ENCODE measurements at places on chromosomes 2 and 18.

GRCh38 chr2:116545286-116546068 is 1269.0 kb upstream of the DDX18 start:
- DNase-seq, result no peak

GRCh38 chr2:225598897-225599296 is 199.4 kb downstream of the NYAP2 start:
- no peak for DNase-seq

DNA sequence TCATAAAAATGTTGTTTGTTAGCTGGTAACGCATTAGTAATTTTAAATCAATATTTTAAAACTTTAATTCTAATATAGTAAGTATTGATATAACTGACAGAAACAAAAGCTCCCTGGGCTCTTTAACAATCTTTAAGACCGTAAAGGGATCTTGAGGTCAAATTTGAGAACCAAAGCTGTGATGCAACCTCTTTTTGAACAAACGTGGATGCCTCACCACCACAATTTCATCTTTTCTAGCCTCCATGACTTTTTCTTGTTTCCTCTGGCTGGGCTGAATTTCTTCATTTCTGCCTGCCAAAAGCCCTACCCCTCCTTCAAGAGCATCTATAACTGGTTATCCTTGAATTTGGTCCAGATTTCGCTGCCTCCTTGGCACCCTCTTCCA is 563 bp upstream of the POLE4 start:
- no peak for DNase-seq

DNA sequence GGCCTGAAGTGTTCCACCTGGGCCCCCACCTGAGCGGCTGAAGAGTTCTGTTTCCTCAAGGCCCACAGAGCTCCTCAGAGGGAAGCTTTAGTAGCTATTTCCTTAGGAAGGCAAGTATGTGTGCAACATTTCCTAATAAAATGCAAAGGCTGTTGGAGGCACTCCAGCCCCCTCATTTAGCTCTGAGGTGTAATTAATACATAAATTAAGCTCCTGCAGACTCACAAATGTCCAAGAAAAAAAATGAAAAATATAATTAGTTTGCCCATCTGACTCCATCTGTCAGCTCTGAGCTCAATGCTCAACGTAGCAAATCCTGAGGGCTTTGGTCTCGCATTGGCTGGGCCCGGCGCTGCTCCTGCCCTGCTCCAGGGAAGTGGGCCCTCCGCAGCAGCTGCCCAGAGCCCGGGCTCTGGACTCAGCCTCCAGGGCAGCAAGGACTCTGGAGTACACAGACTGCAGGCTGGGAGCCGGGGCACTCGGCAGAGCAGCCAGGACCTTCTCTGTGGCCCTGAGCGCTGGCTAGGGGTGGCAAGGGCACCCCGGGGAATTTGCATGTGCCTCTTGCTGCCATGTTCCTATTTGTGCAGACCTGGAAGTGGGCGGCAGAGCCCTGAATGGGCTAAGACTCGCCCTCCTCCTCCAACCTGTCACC is 23.4 kb upstream of the C1QL2 start:
- DNase-seq, result no peak

DNA sequence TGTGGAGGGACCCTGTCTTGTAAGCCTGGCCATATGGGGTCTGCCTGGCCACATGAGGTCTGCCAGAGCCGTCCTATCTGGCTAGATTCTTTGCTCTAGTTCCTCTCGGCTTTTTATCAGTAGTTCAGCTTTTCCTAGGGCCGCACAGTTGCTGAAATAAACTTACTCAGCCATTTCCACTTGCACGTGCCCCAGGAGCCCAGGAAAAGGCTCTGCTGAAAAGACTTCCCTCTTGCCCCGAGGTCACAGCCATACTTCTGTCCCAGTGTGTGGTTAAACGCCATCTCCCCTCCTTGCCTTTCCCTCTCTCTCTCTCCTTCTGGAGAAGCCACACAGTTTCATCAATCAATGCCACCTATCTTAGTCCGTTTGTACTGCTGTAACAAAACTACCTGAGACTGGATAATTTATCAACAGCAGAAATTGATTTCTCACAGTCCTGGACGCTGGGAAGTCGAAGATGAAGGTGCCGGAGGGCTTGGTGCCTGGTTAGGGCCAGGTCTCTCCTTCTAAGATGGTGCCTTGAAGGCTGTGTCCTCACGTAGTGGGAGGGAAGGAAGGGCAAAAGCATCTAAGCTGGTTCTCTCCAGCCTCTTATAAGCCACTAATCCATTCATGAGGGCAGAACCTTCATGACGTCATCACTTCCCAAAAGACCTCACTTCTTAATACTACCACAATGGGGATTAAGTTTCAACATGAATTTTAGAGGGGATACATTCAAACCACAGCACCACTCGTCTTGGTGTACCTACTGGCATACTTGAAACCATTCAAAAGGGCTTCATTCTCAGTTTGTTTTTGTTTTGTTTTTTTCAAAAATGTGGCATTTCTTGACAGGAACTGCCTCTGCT is 11.2 kb upstream of the GALM start:
- no peak for DNase-seq

GRCh38 chr18:28256166-28256565 is 79.2 kb upstream of the CDH2 start:
- DNase-seq, result no peak

DNA sequence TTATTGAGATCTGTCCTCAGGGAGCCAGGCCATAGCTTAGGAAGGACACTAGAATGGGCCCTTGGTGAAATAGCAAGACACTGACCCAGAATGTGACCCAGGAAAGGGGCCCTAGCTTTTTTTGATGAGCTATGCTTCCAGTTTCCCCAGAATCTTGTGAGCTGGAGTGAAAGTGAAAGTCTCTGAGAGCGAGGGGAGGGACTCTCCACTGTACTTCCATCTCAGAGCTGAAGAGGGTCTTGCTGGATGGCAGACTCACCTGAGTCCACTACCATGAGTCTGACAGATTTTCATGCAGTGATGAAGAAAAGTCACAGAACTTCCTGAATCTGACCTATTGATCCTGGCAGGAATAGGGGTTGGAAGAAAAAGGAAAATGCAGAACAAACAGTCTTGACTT is 3.1 kb downstream of the ARHGAP25 start:
- DNase-seq, result no peak

- DNase-seq, result no peak
Observed at GRCh38 chr2:226652369-226652768, 147.3 kb downstream of the IRS1 start.

- no peak for DNase-seq
Observed at GRCh38 chr2:152054593-152054992, 44.3 kb downstream of the CACNB4 start.

DNA sequence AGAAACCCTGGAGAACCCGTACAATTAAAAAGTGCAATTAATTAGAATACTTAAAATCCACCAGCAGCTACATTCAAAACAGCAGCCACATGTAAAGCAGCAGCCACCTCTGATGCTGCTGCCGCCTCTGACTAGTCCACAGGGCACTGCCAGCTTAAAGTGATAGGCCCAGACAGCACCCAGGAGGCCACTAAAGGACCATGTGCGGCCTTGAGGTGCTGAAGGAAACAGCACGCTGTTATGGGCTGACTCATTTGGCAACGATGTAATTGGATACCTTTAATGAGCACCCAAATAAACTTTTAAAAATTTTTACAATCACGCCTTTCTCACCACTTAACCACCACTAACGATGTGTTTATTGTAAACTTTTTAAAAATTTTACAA is 209.3 kb upstream of the NCKAP5 start:
- no peak for DNase-seq

GRCh38 chr2:8752385-8752784 is 70.5 kb downstream of the ID2 start:
- DNase-seq, result no peak

DNA sequence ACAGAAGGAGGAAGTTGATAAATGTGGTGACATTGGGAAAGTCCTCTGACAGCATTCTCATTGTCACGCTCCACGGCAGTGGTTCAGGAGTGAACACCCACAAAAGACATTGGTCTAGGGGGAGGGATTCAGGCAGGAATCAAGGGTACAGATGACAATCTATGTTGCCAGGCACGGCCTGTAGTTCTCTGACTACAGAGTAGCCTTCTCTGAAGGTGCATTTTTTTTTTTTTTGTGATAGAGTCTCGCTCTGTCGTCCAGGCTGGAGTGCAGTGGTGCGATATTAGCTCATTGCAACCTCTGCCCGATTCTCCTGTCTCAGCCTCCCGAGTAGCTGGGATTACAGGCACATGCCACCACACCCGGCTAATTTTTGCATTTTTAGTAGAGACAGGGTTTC is 7.4 kb upstream of the MOB1A start:
- no peak for DNase-seq

- no peak for DNase-seq
Observed at GRCh38 chr18:22345718-22346117, 72.0 kb downstream of the CTAGE1 start.

DNA sequence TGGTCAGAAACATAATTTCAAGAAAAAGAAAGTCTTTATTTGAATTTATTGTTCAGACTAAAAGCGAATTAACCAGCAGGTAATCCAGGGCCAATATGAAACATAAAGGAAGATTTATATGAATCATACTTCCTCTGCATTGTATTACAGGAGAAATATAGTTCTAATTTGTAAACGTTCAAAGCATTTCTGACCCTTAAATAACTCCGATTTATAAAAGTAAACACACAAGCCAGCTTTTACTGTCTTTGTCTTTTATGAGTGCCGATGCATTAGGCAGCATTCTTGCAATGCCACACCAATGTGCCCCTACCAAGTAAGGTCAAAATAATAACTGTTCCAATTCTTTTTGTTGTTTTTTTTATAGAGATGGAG is 118.8 kb upstream of the RBBP8 start:
- DNase-seq, result no peak

DNA sequence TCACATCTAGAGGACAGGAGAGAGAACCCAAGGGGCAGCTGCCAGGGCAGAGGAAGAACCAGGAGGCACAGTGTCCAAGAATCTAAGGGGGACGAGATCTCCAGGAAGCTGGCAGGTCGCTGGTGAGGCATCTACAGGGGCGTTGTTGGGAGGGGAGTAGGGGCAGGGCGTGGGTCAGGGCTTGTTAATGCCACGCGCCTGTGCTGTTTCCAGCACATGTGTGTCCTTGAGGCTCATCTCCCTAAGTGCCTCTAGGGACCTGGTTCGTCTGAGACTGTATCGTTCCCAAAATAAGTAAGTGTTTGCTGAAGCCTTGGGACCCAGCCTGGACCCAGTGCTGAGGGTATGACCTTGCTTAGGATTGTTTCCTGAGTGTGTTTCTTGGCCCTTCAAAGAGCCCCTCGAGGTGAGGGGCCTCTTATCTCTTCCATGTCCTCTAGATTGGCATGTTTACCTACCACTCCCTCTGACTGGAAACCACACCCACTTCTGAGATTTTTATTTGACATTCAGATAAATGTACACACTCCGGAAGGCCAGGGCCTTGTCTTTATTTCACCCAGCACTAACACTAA is 22.2 kb downstream of the HK2 start:
- no peak for DNase-seq

GRCh38 chr2:232578626-232579025 is 28.1 kb downstream of the EIF4E2 start:
- no peak for DNase-seq

DNA sequence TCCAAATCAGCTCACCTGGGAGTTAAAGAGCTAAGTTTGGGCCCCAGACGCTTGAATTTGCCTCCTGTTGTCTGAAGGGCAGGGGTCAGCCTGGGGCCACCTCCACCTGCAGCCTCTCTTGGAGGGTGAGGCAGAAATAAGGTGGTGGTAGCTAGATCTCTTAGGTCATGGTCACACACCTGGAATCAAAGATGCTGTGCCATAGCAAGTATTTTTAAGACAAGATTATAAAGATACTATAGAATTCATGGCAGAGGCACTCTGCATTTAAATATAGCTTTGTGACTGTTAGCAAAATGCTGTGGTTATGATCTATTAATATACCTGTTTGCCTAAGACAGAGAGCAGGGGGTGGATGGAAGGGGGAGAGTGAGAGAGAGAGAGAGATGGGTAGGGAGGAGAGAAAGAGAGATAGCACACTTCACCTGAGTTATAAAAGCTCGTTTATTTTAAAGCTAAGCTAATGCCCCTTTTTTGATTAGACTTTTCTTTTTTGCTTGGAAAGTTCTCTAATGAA is 242.7 kb downstream of the TMEM182 start:
- DNase-seq, result no peak

- no peak for DNase-seq
Observed at GRCh38 chr2:109222825-109223471, 93.9 kb downstream of the SH3RF3 start.

DNA sequence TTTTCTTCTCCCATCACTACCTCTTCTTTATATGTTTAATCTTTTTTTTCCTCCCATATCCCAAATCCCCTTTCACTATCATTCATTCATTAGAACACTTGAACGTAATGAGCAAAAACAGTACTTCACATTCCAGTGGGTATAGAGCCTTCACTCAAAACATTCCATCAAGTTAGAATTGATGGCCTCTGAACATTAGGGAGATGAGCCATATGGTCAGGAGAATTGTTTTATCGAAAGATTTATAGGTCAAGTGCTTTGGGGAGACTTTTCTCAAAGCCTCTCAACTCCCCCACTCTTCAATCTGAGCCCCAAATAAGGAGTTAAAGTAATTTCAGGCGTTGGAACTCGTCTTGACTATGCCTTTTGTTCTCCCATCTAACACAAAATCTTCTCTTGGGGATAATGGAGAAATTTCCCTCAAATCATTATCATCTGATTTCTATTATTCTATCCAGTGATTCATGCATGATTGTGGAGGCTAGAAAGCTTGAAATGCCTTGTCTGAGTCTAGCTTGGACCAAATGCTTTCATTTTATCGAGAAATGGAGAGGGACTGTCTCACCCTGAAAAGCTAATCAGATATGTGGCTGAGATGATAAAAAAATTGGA is 79.2 kb downstream of the KIAA2012 start:
- DNase-seq, result no peak

All from stimulated activated CD8-positive, alpha-beta memory T cell treated with anti-CD3 and anti-CD28 coated beads, Interleukin-7, amount 100 ng/mL, for 1 hour (primary cell).